ENCODE measurements at places on chromosomes 11 and 22.
A peak's percentile ranks its signal among the peaks of the same experiment; 100 is the strongest.

GRCh38 chr11:110425751-110426545 is 3.8 kb upstream of the FDX1 start:
- DNase-seq = no peak

DNA sequence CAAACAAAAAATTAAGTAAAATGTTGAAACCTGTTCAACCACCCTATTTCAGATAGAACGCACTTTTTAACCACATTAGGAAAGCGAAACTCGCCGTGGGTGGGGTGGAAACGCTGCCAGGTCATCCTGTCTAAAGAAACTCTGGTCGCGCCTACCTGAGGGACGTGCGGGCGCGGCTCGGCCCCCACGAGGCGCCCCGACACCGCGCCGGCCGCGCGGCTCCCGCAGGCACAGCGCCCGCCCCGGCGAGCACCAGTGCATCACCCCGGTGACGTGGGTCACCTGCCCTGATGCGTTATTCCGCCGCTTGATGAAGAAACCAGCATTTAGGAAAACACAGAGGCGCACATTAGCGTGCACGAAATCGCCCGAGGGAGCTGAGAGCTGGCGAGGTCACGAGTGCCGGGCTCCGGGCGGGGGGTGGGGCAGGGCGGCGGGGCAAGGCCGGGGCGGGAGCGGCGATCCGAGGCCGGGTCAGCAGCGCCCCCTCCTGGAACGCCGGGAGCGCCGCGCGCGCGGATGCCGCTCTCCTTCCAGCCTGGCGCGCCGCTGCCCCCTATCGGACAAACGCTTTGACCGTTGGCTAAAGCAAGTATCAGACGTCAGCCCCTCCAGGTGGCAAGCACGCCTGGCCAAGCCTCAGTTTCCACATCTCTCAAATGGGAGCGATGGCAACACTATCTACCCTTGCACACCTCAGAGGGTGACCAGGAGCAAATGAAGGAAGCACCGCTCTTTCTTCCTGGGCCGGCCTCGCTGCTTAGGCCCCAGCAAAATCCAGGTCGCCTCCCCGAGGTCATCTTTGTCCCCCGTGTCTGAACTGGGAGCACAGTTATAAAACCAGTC is 15.7 kb upstream of the SNX32 start:
- DNase-seq = peak; percentile 94

DNA sequence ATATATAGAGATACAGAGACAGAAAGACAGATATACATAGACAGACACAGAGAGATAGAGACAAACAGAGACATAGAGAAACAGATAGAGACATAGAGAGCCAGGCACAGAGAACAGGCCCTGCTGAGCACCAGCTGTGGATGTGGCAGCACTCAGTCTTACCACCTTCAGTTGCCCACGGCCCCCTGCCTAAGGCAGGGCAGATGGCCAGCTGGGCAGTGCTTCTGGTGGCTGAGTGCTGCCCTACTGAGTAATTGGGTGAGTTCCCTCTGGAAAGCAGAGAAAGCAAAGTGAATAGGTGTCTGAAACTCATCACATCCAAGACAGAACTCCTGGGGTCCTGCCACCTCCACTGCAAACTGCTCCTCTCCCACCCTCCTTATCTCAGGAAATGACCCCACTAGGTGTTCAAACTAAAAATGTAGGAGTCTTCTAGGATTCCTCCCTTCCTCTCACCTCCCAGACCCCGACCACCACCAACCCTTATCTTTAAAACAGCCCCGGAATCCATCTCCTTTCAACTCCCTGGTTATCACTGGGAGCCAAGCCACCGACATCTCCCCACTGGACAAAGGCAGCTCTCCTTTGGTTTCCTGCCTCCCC is 27.2 kb downstream of the SYN3 start:
- DNase-seq = no peak

GRCh38 chr22:27772984-27773498 is 28.5 kb downstream of the MN1 start:
- no peak for DNase-seq

DNA sequence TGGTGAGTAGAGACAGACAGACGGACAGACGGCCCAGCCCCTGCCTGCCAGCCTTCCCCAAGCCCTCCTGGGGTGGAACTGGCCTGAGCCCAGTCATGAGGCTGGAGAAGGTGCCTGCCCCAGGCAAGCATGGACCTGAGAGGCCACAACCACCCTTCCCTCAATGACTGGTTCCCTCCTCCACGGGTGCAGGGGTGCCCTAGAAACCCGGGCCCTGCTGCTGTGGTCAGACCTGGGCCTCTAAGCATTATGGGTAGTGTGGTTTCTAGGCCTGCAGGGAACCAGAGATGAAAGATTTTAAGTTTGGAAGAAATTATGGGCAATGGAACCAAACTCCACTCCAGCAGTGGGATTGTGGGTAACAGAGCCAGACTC is 13.5 kb downstream of the RHBDD3 start:
- DNase-seq = no peak

DNA sequence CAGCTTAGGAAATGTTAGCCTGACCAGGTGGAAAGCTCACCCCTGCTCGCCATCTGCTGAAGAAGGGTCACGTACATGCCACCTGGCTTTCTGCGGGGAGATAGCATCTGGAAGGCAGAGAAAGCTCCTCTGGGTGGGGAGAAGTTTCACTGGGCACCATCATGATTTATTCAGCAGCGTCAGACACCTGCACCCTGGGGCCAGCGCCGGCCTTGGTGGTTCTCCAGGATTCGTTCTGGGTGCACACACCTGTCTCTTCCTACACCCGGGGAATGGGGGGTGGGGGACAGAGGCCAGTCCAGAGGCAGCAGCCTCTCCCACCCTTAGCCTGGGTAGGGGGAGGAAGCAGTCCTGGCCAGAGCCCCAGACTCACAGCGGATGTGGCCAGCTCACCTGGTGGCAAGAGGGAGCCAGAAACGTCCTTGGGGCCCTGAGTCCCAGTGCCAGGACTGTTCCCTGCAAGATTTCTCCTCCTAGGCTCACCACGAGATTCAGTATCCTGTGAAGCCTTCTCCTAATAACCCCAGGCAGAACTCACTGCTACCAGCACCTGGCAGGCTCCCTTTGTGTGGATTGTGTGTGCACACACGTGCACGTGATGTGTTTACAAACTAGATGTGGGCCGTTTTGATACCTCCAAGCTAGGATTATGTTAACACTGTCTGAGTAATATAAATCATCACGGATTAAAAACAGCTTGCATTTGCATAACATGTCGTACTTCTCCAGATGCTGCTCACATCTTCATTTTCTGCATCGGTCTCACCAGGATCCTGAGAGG is 17.3 kb upstream of the RASD2 start:
- DNase-seq = no peak

DNA sequence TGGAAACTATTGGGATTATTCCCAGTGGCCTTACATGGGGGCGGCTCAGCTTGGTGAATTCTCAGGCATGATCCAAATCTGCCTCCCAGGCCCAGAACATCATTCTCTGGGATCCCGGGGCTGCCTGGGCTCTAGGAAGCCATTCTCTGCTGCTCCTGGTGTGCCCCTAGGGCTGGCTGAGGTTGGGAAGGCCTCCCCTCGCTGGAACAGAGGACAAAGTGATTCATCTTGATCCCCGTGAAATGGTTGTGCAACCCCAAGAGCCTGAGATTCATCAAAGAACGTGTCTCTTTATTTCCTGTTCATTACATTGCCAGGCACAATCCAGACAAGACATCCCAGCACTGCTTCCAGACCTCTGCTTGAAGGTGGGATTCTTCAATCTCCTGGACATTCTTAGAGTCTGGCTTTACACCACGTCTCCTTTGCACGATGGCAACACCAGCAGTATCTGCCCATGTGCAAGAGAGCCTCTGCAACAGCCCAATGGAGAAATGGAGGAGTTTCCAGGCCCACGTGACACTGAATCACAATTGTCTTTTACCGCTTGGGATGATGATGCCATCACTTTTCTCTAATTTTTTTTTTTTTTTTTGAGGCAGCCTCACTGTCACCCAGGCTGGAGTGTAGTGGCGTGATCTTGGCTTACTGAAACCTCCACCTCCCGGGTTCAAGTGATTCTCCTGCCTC is 52.3 kb downstream of the TST start:
- DNase-seq = no peak

GRCh38 chr11:33533386-33534052 is 167.1 kb downstream of the C11orf91 start:
- no peak for DNase-seq

DNA sequence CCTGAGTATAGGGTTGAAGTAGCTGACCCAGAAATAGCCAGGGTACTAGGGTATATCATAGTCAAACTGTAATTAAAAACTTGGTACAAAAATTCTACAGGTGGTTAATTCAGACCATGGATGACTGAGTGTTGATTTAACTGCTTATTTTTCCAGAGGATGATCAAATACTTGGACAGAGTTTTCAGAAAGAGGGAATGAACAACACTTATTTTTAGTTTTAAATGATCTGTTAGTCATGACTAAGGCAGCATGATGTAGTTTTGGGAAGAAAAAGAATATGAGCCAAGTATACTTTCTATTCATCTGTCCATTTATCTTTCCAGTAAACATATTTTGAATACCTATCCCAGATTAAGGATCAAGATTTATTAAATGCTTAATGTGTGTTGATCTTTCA is 19.8 kb upstream of the CCDC89 start:
- no peak for DNase-seq

GRCh38 chr11:66470015-66470414 is 3.3 kb downstream of the PELI3 start:
- no peak for DNase-seq

- no peak for DNase-seq
Measured at GRCh38 chr11:14579646-14580045, 59.5 kb upstream of the PSMA1 start.

GRCh38 chr11:128488471-128488870 is 98.9 kb downstream of the ETS1 start:
- no peak for DNase-seq

DNA sequence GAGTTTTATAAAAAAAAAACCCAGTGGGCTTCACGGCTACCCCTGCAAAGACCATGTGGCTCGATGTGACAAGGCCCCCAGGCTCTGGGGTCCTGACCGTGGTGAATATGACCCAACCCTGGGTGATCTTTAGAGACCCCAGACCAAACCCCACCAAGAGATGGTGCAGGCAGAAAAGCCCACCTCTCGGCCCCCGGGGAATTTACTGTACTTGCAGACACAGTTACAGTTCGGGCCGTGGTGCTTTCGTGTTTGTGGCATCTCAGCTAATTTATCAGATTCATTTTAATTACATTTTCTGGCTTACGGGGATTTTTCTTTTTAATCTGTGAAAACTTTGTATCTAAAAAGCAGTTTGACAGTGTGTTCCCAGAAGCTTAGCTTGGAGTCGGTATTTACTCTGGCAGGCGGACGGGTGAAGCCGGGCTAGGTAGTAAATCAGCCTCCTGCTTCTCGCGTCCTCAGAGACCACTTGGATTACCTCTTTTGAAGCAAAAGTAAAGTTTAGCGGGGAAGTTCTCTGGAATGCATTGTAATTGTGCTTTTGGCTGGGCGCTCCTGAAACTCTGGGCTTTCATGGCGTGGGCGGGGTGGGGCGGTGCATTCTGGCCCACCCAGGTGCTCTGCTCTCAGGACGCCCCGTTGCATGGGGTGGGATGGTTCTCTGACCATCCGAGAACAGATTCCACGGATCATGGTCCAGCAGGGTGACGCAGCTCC is 25.3 kb downstream of the ANO1 start:
- DNase-seq = no peak

DNA sequence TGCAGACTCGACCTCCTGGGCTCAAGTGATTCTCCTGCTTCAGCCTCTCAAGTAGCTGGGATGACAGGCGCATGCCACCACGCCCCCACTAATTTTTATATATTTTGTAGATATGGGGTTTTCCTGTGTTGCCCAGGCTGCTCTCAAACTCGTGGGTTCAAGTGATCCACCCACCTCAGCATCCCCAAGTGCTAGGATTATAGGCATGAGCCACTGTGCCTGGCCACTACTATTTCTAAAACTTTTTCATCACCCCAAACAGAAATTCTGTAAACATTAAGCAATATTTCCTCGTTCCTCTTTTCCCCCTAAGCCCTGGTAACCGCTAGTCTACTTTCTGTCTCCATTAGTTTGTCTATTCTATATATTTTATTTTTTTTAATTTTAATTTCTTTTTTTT is 9.0 kb upstream of the ATG16L2 start:
- no peak for DNase-seq

- no peak for DNase-seq
Measured at GRCh38 chr22:33909911-33910310, 10.4 kb downstream of the LARGE1 start.

GRCh38 chr11:131644204-131644795 is 273.9 kb downstream of the NTM start:
- DNase-seq = no peak

GRCh38 chr22:40819599-40820140 is 524 bp upstream of the SLC25A17 start:
- no peak for DNase-seq

GRCh38 chr11:58999291-58999680 is 60.0 kb downstream of the GLYATL1 start:
- DNase-seq = no peak

DNA sequence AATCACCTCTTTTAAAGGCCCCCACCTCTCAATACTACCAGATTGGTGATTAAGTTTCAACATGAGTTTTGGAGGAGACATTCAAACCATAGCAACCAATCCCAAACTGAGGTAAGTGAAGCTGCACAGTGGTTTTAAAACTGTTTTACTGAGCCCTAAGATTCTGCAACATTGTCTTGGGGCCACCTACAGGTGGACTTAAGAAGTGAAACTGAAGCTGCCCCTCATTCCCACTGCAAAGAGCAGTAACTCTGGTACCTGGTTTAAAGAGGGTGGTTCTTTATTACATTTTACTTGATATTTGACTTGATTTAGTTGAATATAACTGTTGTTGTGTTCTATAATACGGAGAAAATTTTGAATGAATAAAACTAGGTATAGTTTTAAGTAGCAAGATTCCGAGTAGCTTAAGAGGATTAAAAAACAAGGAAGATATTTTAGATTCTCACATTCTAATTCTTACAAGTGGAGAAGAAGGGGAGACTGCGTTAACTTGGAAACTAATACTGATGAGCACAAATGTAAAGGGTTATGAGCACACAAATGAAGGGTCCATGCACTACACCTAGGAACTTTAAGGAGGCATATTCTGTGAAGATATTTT is 26.7 kb downstream of the SYT9 start:
- no peak for DNase-seq

DNA sequence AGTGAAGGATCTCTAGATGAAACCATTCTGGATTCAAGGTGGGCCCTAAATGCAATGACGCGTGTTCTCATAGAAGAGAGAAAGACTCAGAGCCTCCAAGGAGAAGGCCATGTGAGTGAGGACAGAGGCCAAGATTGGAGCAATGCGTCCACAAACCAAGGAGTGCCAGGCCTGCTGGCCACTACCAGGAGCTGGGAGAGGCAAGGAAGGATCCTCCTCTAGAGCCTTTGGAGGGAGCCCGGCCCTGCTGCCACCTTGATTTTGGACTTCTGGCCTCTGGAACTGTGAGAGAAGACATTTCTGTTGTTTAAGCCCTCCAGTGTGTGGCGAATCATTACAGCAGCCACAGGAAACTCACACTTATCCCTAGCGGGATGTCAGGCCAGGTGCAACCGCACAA is 52.7 kb upstream of the SHANK2 start:
- no peak for DNase-seq

- DNase-seq = no peak
Measured at GRCh38 chr11:112162761-112163546, 940 bp downstream of the IL18 start.
